ENCODE measurements at places on chromosomes 7 and 10.

- DNase-seq: no peak
- H3K27me3 ChIP-seq: no peaks in the 10 kb centered on the region
- H3K4me3 ChIP-seq: no peak overlapping the region
- no peak overlapping the region for H3K27ac ChIP-seq
- H3K36me3 ChIP-seq: peaks cover 23% of the 10 kb centered on the region
- H3K4me1 ChIP-seq: peaks cover 2% of the 10 kb centered on the region
These were observed 24.8 kb downstream of the GBX1 start for GRCh38 chr7:151142686-151143040.

DNA sequence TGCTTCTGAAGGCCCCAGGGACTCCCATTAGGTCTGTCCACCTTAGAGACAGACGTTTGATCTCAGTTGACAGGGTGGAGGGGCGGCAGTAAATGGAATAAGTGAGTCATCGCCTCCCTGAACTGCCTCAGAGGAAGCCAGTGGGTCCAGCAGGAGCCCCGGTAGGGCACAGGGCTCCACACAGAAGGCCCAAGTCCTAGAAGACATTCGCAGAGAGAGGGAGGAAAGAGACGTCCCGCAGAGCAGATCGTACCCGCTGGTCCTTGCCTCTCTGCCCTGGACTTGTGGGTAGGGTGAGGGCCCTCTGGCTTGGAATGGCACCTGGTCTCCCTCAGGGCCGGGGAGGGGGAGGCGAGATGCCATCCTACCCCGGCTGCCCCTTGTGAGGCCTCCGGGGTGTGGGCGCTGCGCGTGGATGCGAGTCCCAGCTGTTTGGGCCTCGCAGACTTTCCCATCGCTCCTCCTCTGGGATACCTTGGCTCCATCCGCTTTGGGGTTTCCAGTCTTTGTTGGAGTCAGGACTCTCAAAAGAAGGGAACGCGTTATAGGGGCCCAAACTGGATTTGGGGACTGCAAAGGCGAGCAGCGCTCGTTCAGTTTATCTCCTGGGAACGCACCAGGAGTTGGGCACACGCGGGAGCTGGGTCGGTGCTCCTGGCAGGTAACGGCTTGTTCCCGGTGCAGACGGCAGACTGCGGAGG lies 5.1 kb downstream of the TLX1 start:
- no peaks in the 10 kb centered on the region for H3K36me3 ChIP-seq
- no peak overlapping the region for H3K27ac ChIP-seq
- H3K27me3 ChIP-seq: peaks cover 94% of the 10 kb centered on the region
- DNase-seq: no peak
- peaks cover 10% of the 10 kb centered on the region for H3K4me1 ChIP-seq

GRCh38 chr10:11012421-11013295 lies 5.0 kb upstream of the CELF2 start:
- H3K4me3 ChIP-seq: no peak overlapping the region
- no peak overlapping the region for H3K27ac ChIP-seq
- H3K27me3 ChIP-seq: peaks cover 81% of the 10 kb centered on the region
- H3K4me1 ChIP-seq: peaks cover 32% of the 10 kb centered on the region

- no peak overlapping the region for H3K27ac ChIP-seq
- H3K36me3 ChIP-seq: peaks cover 14% of the 10 kb centered on the region
- H3K4me3 ChIP-seq: no peak overlapping the region
- DNase-seq: no peak
These were observed 21.0 kb upstream of the CH25H start for GRCh38 chr10:89228146-89228545.

DNA sequence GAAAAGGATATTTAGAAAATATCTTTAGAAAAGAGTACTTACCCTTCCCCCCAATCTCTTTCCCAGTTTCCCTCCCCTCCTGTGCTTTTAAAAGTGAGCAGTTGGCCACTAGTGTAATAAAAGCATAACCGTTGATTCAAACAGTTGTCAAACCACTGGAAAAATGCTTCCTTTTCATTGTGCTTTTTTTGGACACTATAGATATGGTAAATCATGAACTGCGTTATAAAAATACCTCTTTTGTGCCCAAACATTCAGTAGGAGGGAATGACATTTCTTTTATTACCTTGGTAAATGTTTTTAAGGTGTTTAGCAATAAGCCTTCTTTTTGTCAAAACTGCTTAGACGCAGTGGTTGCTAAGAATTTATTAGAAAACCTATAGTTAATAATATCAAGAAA lies 232.4 kb downstream of the SLC25A13 start:
- H3K27ac ChIP-seq: no peak overlapping the region
- no peaks in the 10 kb centered on the region for H3K27me3 ChIP-seq
- DNase-seq: no peak
- no peak overlapping the region for H3K4me3 ChIP-seq

DNA sequence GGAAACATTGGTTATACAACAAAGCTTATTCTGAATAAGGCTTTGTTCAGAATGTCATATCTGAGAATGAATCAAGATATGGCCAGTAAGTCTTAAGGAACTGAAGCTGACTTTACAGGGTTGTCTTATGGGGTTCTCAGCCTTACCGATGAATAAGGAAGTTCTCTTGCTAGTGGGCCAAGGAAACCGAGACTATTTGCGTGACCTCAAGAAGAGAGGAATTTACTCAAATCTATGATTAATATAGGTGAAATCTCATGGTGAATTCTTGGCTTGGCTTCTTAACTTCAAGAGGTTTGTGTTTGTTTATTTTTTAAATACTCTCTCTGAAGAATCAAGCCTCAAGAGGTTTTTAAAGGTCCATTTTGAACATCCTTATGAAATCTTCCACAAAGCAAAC lies 4.7 kb upstream of the MRLN start:
- no peak overlapping the region for H3K27ac ChIP-seq
- H3K36me3 ChIP-seq: no peaks in the 10 kb centered on the region
- H3K27me3 ChIP-seq: no peaks in the 10 kb centered on the region
- H3K4me3 ChIP-seq: no peak overlapping the region
- no peak for DNase-seq

- no peak overlapping the region for H3K4me3 ChIP-seq
- H3K36me3 ChIP-seq: no peaks in the 10 kb centered on the region
- DNase-seq: no peak
- H3K27ac ChIP-seq: no peak overlapping the region
- H3K27me3 ChIP-seq: peaks cover 40% of the 10 kb centered on the region
These were observed 126.9 kb upstream of the GHITM start for GRCh38 chr10:84012431-84012830.

GRCh38 chr10:113273181-113274163 lies 279.4 kb upstream of the HABP2 start:
- H3K36me3 ChIP-seq: peaks cover 2% of the 10 kb centered on the region
- peaks cover 10% of the 10 kb centered on the region for H3K4me1 ChIP-seq
- H3K4me3 ChIP-seq: no peak overlapping the region
- no peak for DNase-seq
- no peaks in the 10 kb centered on the region for H3K27me3 ChIP-seq
- no peak overlapping the region for H3K27ac ChIP-seq

DNA sequence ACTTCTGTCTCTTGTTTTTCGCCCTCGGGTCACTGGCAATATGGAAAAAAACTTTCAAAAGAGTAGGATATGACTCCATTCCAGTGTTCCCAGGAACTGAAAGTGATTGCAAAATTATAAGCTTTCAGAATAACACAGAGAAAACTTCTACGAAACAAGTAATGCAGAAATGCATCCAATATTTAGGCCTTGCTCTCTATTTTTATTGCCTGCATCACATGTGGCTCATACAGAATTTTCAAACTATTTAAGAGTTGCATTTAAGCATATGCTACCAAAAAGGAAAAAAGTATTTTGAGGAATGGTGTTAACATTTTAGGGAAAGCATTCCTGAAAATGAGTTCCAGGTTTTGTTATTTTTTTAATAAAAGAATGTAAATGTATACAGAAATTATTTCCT lies 228.0 kb downstream of the CACNB2 start:
- DNase-seq: no peak
- H3K27me3 ChIP-seq: no peaks in the 10 kb centered on the region
- peaks cover 8% of the 10 kb centered on the region for H3K4me1 ChIP-seq
- H3K27ac ChIP-seq: peak overlapping the region; percentile 61
- H3K4me3 ChIP-seq: no peak overlapping the region

GRCh38 chr7:8778459-8778858 lies 345.1 kb downstream of the NXPH1 start:
- no peaks in the 10 kb centered on the region for H3K4me1 ChIP-seq
- no peak overlapping the region for H3K4me3 ChIP-seq
- no peaks in the 10 kb centered on the region for H3K36me3 ChIP-seq
- DNase-seq: no peak
- peaks cover 11% of the 10 kb centered on the region for H3K27me3 ChIP-seq

DNA sequence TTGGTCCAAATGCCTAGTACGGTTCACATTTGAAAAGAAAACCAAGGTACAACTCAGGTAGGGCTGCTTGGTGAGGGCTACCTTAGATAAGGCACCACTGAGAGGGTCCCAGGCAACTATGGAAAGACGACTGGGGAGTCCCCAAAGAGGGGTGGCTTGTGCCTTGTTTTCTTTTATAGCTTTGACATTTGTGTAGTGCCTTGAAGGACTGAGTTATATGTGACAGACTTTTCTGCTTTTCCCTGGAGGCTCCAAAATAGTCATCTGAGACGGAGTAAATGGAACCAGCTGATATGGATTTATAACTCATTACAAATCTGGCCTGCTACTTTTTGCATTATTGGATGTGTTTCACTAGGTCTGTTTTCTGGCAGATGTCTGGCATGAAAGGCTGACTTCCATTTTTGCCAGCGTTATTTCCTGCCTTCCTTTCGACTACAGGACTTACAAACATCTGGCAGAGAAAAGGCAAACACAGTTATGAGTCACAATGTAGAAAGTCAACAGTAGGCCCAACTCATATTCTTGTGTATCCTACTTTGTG lies 88.2 kb upstream of the IMMP2L start:
- no peaks in the 10 kb centered on the region for H3K4me1 ChIP-seq
- H3K27ac ChIP-seq: no peak overlapping the region
- no peak for DNase-seq
- peaks cover 2% of the 10 kb centered on the region for H3K27me3 ChIP-seq
- H3K4me3 ChIP-seq: no peak overlapping the region

DNA sequence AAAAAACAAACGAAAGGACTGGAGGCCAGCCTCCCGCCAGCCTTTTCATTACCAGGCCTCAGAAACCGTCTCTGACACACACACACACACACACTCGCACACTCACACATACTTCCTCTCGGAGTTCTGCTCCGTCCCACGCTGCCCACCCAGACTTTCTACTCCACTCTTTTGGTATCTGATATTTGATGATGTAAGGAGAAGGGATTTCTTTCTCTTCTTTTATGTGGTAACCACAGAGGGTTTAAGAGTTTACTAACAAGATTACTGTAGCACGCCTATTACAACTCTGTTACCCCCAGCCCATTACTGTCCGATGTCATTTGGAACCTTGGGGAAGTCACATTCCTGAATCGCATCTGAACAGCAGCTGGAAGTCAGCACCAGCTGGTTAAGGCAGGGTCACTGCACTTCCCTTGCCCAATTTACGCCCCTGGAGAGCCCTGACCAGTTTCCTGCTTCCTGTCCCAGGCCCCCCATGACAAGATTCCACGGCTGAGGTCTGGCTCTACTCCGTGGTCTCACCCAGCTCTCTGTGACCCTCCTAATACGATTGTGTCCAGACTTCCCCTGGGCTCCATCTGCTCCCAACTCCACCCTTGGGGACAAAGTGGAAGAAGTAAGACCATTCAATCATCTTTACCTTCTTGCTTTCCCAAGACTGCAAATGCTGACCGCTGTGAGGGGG lies 1.1 kb downstream of the DENND2A start:
- peaks cover 46% of the 10 kb centered on the region for H3K4me1 ChIP-seq
- no peak for DNase-seq
- H3K36me3 ChIP-seq: no peaks in the 10 kb centered on the region
- peak overlapping the region; percentile 96 for H3K27ac ChIP-seq

GRCh38 chr7:80082213-80082612 lies 52.4 kb upstream of the GNAI1 start:
- H3K36me3 ChIP-seq: peaks cover 1% of the 10 kb centered on the region

- peak overlapping the region; percentile 70 for H3K27ac ChIP-seq
- no peaks in the 10 kb centered on the region for H3K36me3 ChIP-seq
- DNase-seq: no peak
- peaks cover 33% of the 10 kb centered on the region for H3K27me3 ChIP-seq
- peaks cover 45% of the 10 kb centered on the region for H3K4me1 ChIP-seq
These were observed 180.6 kb upstream of the NPVF start for GRCh38 chr7:25408876-25409275.

DNA sequence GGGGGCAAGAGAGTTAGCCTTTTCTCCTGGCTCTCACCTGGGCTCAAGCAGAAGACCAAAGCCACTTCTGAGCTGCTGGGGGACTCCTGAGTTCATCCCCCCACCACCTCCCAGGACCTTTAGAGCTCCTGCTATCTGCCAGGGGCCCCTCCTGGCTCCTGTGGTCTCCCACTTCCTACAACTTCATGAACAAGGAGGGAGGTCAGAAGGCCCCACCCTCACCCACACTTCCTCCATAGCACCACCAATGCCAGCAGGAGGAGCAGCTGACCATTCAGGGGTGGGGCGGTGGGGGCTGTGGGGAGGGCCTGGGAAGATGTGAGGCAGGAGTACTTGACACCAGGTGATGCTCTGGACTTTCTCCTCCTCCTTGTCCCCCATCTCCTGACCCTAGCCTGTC lies 32.6 kb upstream of the ADCYAP1R1 start:
- H3K4me3 ChIP-seq: no peak overlapping the region
- no peaks in the 10 kb centered on the region for H3K36me3 ChIP-seq
- peaks cover 26% of the 10 kb centered on the region for H3K27me3 ChIP-seq

DNA sequence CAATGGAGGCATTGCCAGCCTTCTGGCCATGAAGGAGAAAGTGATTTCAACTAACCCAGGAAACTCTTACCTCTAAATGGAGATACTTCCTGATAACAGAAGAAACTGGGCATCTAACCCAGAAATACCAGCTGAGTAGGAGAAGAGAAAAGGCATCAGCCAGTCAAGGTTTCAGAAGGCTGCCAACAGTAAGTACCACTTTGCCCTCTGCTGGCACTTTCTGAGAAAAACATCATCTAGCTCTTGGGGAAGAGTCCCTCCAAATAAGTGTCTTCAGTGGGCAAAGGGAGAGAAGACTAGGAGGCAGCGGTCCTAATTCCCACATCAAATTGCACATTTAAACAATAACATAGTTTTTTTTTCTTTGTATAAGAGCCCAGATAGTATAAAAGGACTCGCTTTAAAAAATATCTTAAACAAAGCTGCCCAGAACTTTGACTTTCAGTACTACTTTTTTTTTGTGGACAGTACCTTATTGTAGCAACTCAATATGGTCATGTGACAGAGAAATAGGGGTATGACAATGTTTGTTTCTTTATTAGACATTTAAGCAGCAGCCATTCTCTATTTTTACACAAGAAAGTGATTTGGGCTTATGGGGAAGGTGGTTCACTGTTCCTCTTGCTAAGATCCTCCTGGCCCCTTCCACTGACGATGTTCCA lies 157.3 kb downstream of the CTTNBP2 start:
- H3K4me1 ChIP-seq: peaks cover 24% of the 10 kb centered on the region
- no peaks in the 10 kb centered on the region for H3K27me3 ChIP-seq
- no peak overlapping the region for H3K27ac ChIP-seq
- H3K4me3 ChIP-seq: no peak overlapping the region
- DNase-seq: no peak

Measured in mesothelial cell of epicardium (in vitro differentiated cells).